ENCODE measurements at places on chromosomes 13 and 19.

GRCh38 chr13:110559429-110559943 lies 2.0 kb downstream of the RAB20 start:
- no peak for DNase-seq

DNA sequence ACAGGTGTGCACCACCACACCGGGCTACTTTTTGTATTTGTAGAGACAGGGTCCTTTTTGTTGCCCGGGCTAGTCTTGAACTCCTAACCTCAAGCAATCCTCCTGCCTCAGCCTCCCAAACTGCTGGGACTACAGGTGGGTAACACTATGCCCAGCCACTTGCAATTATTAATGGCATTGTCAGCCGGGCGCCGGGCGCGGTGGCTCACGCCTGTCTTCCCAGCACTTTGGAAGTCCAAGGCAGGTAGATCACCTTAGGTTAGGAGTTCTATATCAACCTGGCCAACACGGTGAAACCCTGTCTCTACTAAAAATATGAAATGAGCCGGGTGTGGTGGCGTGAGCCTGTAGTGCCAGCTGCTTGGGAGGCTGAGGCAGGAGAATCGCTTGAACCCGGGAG lies 2.7 kb upstream of the MEX3D start:
- DNase-seq: no peak

DNA sequence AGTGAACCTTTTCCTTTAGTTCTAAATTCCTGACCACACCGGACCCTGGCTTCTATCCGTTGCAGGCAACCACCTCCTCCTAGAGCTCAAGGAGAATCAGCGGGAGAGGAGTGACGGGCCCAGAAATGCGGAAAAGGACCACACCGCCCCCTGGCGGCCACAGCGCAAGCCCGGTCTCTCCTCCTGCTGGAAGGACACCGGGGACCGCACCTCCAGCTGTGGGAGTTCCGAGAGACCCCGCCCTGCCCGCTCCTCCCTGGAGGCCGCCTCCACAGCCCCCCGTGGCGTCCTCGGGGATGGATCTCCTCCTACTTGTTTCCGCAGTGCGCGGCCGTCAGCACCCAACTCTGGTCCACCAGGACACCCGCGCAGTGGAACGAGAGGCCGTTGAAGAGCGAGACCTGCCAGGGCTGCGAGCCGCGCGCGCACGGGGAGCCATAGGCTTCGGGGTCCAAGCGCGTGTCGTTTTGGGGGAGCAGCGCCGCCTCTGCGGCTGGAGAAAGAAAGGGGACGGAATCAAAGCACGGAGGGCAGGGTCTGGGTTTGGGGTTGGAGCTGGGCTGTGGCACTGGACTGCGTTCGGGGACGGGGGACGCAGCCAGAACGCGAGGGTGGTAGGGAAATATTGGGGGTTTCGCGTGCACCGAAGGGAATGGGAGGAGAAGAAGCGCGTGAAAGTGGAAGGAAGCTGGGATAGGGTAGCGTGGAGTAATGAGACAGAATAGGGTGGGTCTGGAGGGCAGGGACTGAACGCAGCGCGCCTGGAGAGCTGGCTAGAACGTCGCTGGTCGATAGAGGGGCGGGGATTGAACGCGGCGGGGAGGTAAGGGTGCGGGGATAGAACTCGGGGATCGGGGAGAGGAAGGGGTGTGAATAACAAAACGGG lies 2.5 kb downstream of the KLK10 start:
- peak; percentile 49 for DNase-seq

- DNase-seq: no peak
Measured at GRCh38 chr13:43544011-43544410, 242.8 kb downstream of the ENOX1 start.

DNA sequence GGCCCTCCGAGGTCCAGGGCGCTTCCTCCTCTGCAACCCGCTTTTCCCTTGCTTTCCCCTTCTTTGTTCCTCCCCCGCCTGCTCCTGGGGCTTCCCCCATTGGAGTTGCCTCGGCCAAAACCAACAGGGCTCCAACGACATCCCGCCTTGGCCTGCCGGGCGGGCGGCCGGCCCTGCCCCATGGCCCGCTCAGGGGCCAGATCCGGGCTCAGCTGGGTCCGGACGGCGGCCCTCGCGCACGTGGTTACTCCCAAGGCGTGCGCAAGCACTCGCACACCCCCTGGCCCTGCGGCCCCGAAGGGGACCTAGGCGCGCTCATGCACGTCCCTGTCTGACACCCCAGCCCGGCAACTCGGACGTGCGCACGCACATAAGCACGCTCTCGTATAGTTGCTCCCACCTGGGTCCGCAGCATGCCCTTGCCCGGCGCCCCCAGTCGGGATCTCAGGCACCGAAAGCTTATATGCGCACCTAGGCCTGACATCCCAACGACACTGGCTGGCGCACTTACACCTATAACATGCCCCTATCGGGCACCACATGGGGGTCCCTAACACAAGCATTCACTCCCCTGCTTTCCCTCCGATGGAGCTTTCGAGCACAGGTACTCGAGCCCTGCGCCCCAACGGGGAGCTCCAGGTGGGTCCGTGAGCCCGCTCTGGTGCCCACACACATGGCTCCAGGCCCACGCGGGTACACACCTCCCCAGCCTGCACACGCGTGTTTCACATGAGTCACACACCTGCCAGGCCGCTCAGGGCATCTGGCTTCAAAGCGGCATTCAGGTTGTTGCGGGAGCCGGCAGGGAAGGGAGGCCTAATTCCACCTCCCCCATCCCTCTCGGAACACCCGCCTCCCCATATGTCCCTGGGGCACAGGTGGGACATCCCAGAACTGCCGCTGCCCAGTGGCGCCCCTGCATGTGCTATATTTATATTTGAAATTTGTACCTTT lies 15.0 kb downstream of the NFIX start:
- no peak for DNase-seq

GRCh38 chr13:25241007-25241406 lies 46.3 kb downstream of the MTMR6 start:
- DNase-seq: no peak

DNA sequence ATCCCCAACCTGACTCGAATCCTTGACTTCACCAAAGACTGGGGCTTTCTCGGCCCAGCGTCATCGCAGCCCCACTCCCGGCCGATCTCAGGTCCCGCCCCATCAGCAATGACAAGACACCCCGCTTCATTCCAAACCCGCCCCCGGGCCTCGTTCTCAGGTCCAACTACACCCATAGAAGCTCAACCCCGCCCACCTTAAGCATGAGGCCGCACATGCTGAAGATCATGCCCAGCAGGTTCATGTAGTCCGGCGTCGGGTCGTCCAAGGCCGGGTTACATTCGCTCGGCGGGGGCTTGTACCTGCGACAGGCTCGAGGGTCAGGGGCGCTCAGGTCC lies 2.3 kb downstream of the WDR83 start:
- DNase-seq: peak; percentile 55

GRCh38 chr13:30719525-30719914 lies 15.8 kb upstream of the ALOX5AP start:
- DNase-seq: no peak
